Fibroblast of skin of back (primary cell): ENCODE measurements at places on chromosomes 5 and 9.

DNA sequence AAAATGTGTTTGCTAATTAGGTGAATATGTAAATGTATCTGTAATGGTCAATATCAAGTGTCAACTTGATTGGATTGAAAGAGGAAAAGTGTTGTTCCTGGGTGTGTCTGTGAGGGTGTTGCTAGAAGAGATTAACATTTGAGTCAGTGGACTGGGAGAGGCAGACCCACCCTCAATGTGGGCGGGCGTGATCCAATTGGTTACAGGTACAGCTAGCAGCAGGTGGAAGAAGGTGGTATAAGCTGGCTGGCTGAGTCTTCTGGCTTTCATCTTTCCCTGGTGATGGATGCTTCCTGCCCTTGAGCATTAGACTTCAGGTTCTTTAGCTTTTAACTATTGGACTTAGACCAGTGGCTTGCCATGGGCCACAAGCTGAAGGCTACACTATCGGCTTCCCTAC is 779.0 kb upstream of the CTNND2 start:
- DNase-seq: no peak

- DNase-seq: no peak
Observed at GRCh38 chr9:77981907-77982306, 49.7 kb downstream of the GNAQ start.

- DNase-seq: peak; percentile 0
Observed at GRCh38 chr5:25754895-25755294, 1110.1 kb upstream of the CDH10 start.

DNA sequence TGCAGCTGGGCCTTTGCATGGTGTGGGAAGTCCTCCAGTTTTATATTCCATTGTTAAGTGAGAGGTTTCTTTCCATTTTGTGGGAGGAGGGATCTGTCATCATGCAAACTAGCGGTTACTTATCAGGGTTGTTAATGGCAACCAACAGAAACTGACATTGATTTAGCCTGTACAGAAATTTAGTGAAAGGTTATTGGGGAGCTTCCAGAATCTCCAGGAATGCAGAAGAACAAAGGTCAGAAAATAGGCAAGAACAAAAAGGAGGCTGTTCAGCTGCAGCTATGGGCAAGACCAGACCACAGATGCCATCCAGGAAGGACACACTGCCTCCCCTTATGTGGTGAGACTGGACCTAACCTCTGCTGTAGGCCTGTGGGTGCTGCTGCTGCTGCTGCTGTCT is 395.8 kb downstream of the KDM4C start:
- DNase-seq: no peak

- DNase-seq: no peak
Observed at GRCh38 chr9:24095246-24095645, 269.2 kb upstream of the ELAVL2 start.

DNA sequence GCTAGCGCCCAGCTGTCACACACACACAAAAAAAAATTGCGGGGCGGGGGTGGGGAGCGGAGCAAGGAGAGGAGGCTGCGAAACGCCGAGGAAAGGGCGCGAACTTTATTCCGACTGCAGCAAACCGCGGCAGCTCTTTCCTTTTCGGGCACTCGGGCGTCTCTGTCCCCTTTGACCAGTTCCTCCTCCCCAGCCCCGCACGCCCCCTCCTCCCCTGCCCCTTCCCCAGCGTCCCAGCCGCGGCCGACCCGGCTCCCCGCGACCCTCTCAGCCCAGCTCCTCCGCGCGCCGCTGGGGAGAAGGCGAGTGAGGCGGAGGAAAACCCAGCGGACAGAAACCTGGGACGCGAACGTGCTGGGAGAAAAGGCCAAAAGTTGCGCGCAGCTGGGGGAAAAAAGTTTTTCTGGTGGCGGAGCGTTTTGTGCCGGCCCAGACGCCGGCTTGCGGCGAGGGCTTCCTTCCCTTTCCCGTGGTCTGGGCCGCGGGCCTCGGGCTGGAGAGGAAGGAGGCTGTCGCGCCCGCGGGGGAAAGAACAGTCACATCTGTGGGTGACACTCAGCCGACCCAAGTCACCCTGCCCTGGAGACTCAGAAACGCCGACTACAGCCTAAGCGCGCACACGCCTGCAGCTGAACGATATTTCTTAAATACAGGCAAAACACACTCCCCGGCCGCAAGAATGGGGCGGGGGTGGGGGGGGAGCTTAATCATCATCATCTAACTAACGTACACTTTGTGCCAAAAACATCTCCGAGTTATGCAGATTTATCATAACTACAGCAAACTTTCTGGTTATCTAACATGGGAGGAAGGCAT is 1.1 kb upstream of the BNC2 start:
- DNase-seq: peak; percentile 89

DNA sequence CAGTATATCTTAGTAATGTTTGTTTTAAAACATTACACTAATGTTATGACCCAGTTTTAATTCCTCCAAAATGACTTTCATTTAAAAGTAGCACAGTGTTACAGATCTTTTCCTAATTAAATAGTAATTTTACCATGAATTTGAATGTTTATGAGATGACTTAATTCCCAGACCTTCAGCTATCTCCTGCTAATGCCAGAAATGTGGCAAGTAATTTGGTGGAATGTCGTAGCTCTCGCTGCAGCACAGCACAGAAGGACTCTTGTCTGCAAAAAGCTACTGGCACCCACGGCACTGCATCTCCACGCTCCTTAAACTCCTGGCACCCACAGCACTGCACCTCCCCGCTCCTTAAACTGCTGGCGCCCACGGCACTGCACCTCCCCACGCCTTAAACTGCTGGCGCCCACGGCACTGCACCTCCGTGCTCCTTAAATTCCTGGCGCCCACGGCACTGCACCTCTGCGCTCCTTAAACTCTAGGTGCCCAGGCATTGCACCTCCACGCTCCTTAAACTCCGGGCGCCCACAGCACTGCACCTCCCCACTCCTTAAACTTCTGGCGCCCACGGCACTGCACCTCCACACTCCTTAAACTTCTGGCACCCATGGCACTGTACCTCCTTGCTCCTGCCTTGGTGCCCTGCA is 163.1 kb downstream of the CDK5RAP2 start:
- DNase-seq: no peak

GRCh38 chr9:124263800-124264426 is 6.2 kb downstream of the NEK6 start:
- DNase-seq: no peak

- no peak for DNase-seq
Observed at GRCh38 chr5:171747061-171747859, 38.4 kb upstream of the SMIM23 start.

DNA sequence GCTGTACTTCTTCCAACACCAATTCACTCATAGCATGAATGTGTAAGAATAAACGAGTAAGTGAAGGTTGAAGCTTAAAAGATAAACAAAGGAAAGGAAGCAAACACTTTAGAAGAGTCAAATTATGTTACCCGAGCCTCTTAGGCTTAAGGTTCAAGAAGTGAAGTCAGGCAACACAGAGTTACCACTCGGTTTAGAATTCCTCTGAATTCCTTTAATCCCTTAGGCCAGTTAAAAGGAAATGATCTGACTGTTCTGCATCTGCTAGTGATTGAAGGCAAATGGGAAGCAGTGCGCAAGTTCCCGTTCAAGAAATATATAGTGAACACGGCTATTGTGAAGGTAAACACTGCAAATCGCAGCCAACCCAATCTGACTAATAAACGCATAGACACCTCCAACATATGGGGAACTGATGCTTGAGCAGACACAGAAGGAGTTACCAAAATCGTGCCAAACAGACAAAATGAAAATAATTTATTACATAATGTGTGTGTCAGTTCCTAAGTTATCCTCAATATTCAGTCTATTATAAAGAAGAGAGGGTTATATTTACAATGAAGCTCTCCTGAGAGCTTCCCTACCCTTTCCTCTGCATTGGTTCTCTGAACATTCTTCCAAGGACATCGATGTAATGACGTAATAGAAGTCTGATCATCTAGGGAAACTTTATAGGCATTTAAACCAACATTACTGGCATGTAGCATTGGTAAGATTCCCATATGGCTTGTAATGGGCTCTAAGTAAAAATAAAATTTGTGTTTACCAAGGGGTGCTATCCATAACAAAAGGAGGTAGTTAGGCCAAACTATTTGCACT is 837.1 kb upstream of the ZNF608 start:
- DNase-seq: no peak

DNA sequence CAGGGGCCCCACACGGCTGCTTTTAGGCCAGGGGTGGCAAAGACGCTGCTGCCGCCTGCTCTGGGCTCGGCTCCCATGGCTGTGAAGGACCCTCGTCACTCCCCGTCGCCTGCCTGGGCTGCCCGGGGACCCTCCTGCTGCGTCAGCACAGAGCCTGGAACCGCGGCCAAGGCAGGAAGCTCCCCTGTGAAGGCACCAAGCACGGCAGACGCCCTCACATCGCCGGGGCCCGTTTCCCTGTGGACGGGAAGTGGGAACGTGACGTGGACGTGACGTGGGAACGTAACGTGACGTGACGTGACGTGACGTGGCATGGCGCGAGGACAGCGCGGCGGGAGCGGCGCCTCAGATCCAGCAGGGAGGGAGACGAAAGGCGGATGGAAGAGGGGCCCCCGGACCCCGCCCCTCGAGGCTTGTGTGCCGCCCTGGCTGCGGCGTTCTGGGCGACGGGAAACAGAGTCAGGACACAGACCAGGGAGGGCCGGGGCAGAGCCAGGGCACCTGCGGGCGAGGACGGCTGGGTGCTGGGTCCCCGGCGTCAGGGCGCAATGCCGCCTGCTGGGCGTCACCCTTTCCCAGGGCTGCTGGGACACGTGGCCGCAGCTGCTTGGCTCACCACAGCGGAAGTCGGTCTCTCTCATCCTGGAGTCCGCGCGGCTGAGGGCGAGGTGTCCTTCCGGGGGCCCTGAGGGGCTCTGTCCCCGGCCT is 53.1 kb downstream of the MRPL36 start:
- DNase-seq: no peak

DNA sequence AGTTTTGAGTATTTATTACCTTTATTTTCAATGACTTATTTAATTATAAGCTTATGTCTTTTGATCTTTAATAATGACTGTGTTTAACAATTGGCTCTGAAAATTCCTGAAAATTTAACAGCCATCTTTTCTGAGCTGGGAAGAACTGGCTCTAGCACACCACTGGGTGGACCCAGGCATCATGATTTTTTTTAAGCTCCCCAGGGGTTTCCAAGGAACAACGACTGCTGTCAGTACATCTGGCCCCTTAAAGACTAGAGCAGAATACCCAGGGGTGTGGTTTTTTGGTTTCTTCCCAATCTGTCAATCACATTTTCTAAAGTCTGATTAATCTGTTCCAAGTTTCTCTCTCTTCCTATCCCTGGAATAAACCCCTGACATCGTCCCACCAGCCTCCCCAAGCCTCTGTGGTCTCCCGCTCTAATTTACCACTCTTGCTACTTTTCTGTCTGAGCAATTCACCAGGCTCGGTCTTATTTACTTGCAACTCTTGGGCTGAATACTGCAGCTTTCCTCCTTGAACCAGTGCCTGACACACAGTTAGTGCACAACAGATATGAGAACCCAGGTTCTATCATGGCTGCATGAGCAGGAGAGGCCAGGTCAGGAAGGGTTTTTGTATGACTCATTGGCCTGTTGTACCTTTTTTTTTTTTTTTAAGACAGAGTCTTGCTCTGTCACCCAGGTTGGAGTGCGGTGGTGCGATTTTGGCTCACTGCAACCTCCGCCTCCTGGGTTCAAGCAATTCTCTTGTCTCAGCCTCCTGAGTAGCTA is 321.9 kb downstream of the ZSWIM6 start:
- DNase-seq: no peak

DNA sequence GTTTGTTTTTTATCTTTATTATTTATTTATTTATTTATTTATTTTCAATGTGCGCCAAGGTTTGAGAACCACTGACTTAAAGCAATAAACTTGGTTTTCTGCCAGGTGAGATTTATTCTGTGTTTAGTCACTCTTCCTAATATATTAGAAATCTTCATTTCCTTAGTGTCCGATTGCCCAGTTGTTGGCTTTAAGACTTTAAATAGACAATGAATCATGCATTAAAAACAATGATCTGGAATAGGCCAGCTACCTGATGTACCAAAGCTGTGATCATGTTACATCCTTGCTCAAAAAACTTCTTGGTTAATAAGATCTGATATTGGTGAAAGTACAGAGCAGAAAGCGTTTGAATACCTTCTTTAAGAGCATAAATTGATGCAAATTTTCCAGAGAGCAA is 52.1 kb upstream of the ERBIN start:
- peak; percentile 67 for DNase-seq

- no peak for DNase-seq
Observed at GRCh38 chr9:37559125-37559524, 17.1 kb downstream of the FBXO10 start.

DNA sequence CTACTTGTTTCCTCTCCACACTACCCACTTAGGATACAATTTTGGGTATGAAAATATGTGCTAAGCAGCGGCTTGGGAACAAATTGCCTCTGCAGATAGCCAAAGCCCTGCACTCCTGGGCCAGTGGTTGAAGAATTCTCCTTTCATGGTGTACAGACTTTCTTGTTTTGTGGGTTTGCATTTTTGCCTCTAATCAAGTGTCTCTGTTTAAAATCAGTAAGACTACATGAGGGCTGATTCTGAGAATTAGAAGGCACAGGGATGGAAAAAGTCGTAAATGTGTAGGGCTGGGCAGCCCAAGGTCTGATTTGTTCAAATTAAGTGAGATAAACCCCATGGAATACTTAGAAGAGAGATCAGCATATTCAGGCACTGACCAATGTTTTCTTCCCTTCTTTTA is 103.7 kb upstream of the CD180 start:
- no peak for DNase-seq

- peak; percentile 32 for DNase-seq
Observed at GRCh38 chr9:117029341-117029740, 342.2 kb downstream of the TRIM32 start.

DNA sequence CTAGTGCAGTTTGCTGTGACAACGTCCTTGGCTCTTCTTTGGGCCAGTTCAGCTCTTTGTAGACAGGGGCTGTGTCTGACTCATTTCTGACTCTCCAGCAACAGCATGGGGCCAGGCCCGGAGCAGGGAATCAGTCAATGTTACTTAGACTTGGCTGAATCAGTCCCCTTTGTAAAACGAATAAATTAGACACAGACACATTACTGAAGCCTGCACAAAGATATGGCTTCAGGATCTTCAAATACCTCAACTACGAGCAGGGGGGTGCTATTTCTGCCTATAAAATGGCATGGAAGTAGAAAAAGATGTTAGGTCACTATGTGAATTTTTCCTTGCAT is 204.7 kb downstream of the TTLL11 start:
- peak; percentile 90 for DNase-seq

- no peak for DNase-seq
Observed at GRCh38 chr9:89008744-89009545, 17.7 kb downstream of the S1PR3 start.

GRCh38 chr5:32304622-32305021 is 8.1 kb downstream of the MTMR12 start:
- no peak for DNase-seq

DNA sequence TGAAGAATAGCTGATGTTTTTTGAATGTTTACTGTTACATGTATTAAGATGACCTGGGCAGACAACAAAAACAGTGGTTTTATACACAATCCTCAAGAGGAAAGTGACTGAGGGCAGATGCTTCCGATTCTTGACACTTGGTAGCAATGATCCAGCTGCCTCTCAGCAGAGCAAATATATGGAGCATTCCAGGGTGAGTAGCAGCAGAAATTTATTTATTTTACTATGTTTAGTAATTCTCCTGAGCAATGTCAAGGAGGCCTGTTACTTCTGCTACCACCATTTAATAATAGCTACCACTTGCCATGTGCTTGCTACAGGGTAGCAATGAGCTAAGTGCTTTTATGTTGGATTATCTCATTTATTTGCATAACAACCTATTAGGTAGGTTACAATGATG is 69.1 kb upstream of the NR3C1 start:
- peak; percentile 20 for DNase-seq
